ENCODE measurements at places on chromosomes 4 and X. TPM values are rescaled to one million over a fixed set of nuclear protein-coding genes. Genes with fewer than 3 reads are reported as not detected.

DNA sequence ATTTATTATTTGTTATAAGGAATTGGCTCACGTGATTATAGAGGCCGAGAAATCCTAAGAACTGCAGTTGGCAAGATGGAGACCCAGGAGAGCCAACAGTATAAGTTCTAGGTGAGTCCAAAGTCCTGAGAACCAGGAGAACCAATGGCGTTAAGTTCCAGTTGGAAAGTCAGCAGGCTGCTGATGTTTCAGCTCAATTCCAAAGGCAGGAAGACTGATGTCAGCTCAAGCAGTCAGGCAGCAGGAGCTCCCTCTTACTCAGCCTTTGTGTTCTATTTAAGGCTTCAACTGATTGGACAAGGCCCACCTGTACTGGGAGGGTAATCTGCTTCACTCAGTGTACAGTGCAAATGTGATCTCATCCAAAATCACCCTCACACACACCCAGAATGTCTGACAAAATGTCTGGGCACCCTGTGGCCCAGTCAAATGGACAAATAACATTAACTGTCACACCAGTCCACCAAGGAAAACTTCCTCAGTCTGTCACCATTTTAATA lies 30.8 kb upstream of the TBL1X start:
- DNase-seq: no peak

DNA sequence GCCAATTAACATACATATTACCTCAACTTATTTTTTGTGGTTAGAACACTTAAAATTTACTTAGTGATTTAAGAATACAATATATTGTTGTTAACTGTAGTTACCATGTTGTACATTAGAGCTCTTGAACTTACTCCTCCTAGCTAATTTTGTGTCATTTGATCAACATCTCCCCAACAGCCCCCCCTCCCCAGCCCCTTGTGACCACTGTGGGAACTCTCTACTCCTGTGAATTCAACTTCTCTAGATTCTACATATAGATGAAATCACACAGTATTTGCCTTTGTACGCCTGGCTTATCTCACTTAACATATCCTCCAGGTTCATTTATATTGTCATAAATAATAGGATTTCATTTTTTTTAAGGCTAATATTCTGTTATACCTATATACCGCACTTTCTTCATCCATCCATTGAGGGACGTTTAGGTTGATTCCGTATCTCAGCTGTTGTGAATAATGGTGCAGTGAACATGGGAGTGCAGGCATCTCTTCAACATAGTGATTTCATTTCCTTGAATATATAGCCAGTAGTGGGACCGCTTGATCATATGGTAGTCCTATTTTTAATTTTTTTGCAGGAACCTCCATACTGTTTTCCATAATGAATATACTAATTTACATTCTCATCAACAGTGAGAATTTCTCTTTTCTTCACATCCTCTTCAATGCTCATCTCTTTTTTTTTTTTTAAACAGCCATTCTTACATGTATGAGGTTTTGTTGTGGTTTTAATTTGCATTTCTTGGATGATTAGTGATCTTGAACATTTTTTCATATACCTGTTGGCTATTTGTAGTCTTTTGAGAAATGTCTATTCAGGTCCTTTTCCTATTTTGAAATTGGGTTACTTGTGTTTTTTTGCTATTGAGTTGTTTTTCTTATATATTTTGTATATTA lies 66.8 kb downstream of the RAPGEF2 start:
- no peak for DNase-seq

The CABS1 gene
- polyA plus RNA-seq: not detected

The ADGRG2 gene
- 2.4 TPM for polyA plus RNA-seq

The TMEM154 gene
- 2.0 TPM for polyA plus RNA-seq

Measured in urinary bladder (tissue), 4 donors.